ENCODE measurements at places on chromosomes 13 and 19.

GRCh38 chr13:44068737-44069136 is 189.0 kb downstream of the LACC1 start:
- DNase-seq = no peak

DNA sequence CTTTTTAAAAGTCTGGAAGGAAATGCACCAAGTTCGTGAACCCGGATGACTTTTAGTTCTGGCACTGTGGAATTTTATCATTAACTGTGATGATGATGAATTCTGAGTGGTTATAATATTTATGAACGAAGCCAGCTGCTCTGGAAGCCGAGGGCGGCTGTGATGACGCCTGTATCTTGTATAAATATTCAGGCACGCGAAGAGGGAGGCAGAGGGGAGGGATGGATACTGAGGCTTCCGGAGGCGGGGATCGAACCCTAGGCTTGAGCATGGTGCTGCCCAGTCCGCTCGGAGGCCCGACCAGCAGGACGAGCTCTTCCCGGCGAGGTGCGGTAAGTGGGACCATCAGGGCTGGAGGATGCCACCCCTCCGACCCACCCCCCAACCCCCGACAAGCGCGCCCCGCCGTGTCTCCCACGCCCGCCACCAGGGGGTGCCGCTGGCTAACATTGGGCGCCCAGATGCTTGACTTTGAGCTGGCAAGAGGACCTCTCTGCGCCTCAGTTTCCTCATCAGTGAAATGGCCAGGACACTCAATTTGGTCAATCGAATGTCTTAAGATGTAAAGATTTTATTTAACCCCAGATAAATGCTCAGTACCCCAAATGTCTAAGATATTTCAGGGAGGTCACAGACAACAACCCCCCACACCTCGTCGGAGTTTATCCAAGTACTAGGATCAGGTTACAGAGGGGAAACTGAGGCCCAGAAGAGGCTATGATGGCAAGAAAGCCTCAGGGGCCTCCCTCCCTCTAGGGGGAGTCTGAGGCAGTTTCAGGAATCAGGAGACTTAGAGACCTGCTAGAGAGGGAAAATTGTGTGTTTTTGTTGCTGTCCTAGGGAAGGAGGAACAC is 4.5 kb upstream of the RAB3A start:
- no peak for DNase-seq

DNA sequence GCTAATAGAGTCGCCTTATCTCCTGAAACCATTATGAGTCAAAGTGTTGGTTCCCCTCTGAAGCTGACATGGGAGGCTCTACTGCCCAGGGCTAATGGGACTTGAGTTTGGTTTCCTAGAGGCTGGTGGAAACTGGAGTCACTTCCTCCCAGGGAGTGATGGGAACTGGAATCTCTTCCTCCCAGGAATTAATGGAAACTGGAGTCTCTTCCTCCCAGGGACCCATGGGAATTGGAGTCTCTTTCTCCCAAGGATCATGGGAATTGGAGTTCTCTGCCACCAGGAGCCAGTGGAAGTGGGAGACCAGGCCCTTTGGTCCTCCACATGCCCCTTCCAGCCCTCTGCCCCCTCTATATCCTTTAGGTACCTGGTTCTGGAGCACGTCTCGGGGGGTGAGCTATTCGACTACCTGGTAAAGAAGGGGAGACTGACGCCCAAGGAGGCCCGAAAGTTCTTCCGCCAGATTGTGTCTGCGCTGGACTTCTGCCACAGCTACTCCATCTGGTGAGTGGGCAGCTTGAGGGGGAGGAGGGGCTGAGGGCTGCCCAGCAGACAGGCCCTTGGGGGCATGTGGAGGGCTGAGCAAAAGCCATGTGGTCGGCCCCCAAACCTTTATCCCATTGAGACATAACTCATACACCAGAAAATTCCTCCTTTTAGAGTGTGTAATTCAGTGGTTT is 5.5 kb downstream of the BRSK1 start:
- DNase-seq = no peak

- DNase-seq = no peak
These were observed 91.9 kb upstream of the MBNL2 start for GRCh38 chr13:97130190-97130589.

- DNase-seq = no peak
These were observed 127.5 kb upstream of the OBI1 start for GRCh38 chr13:78786459-78786858.

DNA sequence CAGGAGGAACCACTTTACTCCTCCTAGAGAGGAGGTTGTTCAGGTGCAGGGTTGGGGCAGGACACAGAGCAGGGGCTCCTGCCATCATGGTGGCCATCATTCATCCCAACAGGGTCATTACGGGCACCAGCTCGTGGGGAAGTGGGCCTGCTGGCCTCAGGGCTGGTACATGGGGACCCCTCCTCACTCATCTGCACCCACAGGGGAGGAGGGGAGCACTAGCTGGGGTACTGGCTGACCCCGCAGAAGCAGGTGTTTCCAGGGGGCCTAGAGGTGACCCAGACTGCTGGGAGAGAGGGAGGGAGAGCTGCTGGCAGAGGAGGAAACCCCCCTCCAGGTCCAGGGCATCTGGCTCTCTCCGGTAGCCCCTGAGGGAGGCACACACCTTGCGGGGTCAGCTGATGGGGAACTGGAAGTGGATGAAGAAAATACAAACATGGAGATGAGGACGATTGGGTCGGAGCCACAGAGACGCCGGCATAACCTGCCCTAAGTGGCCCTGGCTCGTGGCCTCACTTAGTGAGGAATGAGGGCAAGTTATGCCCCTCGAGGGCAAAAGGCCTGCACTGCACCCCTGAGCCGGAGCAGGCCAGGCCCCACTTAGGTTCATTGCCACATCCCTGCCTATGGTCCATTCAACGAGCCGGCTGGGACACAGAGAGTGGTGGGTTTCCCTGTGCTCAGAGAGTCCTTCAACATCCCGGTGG is 76.2 kb downstream of the SOX1 start:
- DNase-seq = no peak

DNA sequence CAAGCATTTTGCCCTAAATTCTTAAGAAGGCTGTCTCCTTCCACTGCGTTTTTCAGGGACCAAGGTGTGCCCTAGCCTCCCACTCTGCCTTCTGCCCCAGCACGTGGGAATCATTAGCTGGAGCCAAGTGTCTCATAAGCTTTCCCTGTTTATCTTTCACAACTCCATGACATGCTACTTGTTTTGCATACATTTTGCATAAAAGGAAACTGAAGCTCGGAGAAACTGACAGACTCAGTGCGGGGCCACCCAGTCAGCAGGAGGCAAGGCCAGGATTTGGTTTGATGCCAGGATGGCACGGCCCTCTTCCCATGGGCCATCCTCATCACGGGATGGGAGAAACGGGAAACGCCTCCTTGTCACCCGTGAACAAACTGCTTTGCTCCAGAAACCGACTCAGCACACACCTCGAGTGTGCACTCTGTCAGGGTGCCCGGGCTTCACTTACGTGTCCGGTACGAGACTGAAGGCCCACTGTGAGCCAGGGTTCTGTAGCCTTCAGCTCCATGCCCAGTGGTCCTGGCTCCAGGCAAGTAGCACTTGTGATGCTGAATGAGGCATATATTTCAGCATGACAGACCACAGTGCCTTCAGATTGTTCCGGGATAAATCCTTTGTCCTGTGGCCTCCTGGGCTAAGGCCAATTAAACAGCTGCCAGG is 9.6 kb downstream of the CEBPA start:
- no peak for DNase-seq

GRCh38 chr19:48818234-48818820 is 7.5 kb upstream of the BCAT2 start:
- no peak for DNase-seq

DNA sequence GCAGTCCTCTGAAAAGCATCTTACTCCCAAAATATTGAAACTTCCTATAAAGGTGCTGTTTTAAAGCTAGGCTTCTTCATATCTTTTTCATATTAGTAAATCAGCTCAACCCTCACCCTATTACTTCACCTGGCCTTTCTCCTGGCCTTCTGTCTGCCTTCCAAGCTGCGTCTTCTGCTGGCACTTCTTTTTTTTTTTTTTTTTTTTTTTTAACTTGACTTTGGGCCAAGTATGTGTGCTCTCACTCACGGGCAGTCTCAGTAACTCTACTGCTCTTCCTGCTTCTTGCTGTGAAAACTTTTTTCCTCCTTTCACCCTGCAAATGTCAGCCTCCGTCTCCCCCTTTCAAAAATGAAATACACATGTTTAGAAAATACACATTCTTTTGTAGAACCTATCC is 41.2 kb upstream of the KCTD4 start:
- no peak for DNase-seq

DNA sequence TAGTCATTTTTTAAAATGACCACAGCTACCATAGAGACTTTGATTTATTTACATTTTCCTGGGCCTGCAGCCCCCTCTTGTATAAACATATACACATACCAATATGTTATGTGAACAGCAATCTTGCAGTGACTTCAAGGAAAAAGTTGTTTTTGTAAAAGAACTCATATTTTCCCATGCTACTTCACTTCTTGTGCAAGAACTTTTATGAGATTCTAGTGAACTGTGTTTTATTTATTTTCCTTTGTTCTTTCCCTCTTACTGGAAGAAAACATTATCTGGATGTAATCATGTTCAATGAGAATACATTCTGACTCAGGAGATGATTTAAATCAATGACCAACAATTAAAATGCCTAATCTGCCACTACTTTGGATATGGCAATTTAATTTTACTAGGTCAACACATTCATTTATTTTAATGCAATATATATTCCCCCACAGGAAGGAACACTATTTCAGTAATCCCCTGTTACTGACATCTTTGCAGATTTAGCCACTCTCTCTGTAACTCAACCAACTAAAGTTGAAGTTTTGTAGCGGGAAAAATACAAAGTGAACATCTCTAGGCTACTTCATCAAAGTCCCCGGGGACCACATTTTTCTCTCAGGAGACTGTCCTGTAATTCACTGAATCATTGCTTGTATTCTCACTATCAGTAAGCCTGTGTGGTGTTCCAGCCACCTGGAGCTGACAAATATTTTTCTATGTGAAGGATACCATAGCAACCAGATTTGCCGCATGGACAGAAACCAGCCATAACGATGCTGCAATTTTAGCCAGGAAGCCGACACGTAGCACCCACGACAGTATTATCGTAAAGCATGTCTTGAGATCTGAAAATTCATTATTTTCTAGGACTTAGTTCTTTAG is 90.5 kb downstream of the STARD13 start:
- DNase-seq = no peak

GRCh38 chr19:55738302-55738701 is at the start of gene NLRP9:
Gene NLRP9 (minus strand): TSS chr19:55738402. CDS start chr19:55738374, 28 bp downstream.
- DNase-seq = no peak

DNA sequence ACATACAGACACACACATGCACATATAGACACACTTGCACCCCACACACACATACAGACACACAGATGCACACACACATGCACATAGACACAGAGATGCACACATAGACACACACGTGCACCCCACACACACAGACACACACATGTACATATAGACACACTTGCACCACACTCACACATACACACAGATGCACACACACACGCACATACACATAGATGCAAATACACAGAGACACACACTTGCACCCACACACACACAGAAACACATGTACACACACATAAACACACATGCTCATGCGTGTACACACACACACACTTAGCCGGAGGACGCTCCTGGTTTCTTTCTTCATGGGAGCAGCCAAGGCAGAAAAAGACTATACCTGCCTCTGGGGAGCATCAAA is 10.0 kb downstream of the COL4A2 start:
- DNase-seq = no peak

GRCh38 chr19:48807590-48808308 is 3.1 kb downstream of the BCAT2 start:
- no peak for DNase-seq

DNA sequence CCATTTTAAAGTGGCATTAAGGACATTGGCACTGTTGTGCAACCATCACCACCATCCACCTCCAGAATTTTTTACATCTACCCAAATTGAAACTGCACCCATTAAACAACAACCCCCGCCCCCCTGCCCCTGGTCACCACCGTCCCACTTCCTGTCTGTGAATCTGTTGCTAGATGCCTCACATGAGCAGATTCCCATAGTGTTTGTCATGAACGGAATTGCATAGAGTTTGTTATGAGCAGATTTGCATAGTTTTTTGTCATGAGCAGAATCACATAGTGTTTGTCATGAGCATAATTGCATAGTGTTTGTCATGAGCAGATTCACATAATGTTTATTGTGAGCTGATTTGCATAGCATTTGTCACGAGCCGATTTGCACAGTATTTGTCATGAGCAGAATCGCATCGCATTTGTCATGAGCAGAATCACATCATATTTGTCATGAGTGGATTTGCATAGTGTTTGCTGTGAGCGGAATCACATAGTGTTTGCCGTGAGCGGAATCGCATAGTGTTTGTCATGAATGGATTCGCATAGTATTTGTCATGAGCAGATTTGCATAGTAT is 54.0 kb upstream of the GTF3A start:
- DNase-seq = no peak

DNA sequence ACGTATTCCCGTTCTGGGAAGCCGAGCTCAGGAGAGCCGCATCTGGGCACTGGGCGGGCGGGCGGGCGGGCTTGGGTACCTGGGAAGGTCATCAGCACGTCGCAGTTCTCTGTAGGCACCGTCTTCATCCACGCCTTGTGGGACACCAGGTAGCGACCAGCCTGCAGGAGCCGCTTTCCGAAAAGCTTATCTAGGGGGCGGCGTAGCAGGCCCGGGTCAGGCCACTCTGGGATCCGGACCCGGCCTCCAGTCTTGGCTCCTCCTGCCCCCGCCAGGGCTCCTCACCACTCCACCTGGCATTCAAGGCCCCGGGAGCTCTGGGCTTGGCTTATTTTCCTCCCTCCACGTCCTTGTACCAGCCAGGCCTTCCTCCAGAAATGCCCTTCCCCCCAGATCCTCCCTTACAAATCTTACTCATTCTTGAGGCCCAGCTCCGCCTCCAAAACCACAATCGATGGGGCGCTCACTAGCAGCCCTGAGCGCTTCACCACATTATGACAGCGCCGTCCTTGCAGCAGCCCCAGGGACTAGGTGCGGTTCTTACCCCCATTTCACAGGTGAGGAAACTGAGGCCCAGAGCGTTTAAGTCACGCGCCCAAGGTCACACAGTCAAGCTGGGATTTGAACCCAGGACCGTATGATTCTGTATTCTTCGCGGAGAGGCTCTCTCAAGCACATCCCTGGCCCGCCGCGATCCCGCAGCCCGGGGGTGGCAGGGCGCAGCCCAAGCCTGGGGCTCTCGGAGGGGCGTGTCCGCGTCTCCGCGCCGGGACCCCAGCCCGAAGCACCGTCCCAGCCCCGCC is 843 bp downstream of the ANO8 start:
- peak; percentile 63 for DNase-seq

DNA sequence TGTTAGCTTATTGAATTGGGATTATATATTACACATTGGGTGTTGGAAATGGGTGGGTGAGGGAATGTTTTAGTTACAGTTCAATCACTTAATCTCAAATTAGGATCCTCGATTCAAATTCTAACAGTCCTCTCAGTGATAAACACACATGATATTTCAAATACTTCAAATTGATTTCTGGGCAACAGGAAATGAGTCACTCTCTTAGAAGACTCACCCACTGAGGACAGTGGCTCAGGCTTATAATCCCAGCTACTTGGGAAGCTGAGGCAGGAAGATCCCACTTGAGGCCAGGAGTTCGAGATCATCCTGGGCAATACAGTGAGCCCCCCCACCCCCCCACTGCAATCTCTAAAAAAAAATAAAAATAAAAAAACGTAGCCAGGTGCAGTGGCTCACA is 435.3 kb downstream of the KLF12 start:
- DNase-seq = no peak

Data from activated T-helper 1 cell treated with Interleukin-2 at 50 U/mL for 16 hours (primary cell).